Stimulated activated CD4-positive, alpha-beta T cell treated with anti-CD3 and anti-CD28 coated beads, Interleukin-1b, Interleukin-23, amount 100 ng/mL, for 4 hours (primary cell): ENCODE measurements at places on chromosomes 7 and 10.
A peak's percentile ranks its signal among the peaks of the same experiment; 100 is the strongest.

- DNase-seq = no peak
These were observed 6.7 kb downstream of the CALN1 start for GRCh38 chr7:72405418-72405817.

DNA sequence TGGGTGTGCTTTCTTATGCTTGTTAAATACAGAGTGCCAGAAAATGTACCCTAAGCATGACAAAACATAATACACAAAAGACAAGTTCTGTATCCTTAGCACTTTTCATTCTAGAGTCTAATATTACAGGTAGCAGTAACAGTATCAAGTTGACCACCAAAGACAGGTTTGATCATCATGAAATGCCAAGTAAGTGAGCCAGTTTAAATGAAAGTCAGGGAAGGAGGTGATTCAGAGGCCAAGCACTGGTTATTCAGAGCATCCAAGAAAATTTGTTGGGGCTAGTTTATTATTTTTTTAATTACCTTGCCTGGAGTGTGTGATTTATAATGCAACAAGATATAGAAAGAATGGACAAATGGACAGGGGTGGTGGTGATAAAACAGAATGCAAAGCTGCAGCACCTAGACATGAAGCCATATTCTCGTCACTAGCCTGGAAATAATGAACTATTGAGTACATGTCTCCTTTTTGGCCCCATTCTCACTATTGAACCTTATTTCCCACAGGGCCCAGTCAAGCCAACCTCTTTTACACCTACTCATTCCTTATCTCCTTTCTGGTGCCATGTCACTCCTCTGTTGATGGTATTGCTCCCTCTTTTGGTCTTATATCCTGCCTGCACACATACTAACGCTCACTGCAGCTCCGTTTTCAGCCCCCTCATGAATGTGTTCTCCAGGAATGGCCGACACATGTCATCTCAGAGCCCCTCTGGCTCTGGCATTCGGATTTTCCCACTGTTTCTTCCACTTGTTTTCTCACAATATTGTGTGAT is 78.6 kb upstream of the GLCCI1 start:
- DNase-seq = no peak

GRCh38 chr7:71403202-71403946 is 271.4 kb downstream of the GALNT17 start:
- no peak for DNase-seq

GRCh38 chr10:11874568-11875493 is 51.7 kb downstream of the PROSER2 start:
- peak; percentile 24 for DNase-seq

- no peak for DNase-seq
These were observed 112.0 kb upstream of the FGFR2 start for GRCh38 chr10:121710207-121710606.

- no peak for DNase-seq
These were observed 32.5 kb downstream of the PRKAR2B start for GRCh38 chr7:107076781-107077698.

DNA sequence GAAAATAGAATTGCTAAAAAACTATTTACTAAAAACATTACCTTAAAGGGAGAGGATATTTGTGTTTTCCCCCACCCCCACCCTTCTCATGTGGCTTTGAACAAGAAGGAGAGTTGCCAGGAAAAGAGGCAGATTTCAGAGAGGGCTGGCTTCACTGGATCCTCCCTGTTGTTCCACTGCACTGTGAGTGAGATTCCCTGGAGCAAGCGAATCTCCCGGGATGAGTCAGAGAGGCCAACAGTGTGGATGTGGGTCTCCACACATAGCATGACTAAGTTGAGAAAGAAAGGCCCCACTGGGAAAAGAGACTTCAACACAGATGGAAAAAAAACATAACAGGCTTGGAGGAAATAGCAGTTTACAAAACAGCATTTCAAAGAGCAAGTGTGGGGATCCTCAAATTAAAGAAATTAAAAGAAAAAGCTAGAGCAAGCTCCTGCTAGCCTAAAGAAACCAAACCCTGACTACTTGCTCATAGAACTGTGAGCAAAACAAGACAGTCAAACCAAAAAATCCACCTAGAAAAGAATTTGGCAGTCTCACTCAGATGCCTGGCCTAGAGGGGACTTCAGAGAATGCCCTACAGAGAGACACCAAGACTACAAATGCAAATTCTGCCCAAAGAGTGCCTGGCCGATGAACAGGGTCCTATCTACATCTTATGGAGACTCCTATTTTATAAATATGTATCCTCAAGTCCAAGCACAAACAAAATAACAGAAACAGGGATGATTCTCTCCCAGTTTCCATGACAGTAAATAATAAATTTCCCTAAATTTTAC is 3.4 kb downstream of the CAV1 start:
- no peak for DNase-seq

GRCh38 chr7:2629746-2630681 is 1.8 kb upstream of the TTYH3 start:
- no peak for DNase-seq

GRCh38 chr7:127770885-127771284 is 118.9 kb downstream of the SND1 start:
- no peak for DNase-seq

GRCh38 chr10:28763471-28764170 is 86.3 kb downstream of the BAMBI start:
- DNase-seq = no peak

GRCh38 chr10:51879238-51879637 is 179.8 kb upstream of the CSTF2T start:
- no peak for DNase-seq

DNA sequence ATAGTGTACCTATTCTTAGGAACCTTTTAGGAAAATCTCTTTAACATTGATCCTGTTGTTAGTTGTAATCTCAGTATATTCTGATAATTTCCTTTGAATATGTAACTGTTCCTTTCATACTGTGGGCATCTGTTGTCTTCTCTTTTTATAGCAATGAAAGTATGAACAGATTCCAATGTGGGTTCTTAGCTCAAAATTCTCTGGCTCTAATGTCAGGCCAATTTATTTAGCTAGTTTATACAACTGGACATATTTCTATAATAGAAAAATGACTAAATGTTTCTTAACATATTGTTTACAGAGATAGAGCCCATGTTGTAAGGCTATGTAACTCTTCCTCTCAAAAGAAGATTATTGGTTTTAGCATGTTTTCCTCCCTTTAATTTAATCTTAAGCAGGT is 363.2 kb downstream of the AUTS2 start:
- no peak for DNase-seq

GRCh38 chr7:36984041-36984521 is 259.8 kb upstream of the AOAH start:
- DNase-seq = no peak

GRCh38 chr10:22391600-22391999 is 46.3 kb downstream of the SPAG6 start:
- DNase-seq = no peak

DNA sequence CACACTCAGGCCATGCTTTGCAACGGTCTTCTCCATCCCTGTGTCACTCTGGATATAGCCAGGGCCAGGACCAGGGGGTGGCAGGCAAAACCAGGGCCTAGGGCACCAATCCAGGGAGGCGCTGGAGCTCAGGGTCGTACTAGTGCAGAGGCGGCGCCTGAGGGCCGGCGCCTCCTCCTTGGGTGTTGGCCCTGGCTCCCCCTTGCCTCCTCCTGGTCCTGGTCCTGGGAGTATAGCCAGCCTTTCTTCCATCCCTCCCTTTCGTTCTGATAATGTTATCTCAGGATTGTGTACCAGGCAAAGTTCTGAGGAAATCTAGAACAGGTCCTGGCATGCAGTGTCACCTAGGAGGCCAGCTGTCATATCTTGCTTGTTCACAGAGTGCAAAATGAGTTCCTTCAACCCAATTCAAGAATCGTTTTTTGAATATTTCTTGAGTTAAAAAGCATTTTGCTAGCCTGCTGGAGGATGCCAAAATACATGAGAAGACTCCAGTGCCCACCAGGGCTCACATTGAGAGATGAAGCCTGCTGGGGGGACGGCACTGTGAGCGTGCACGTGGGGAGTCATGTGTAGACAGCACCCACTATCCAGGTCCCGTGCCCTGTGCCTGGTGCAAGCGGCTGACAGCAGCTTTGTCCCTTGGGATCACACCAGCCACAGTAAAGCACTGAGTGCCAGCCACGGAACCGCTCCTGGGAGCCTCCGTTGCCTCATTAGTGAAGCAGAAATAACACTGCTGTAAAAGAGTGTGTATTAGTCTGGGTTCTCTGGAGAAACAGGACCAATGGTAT is 106.9 kb upstream of the C7orf33 start:
- no peak for DNase-seq

- no peak for DNase-seq
These were observed 69.5 kb upstream of the VOPP1 start for GRCh38 chr7:55641811-55642210.

DNA sequence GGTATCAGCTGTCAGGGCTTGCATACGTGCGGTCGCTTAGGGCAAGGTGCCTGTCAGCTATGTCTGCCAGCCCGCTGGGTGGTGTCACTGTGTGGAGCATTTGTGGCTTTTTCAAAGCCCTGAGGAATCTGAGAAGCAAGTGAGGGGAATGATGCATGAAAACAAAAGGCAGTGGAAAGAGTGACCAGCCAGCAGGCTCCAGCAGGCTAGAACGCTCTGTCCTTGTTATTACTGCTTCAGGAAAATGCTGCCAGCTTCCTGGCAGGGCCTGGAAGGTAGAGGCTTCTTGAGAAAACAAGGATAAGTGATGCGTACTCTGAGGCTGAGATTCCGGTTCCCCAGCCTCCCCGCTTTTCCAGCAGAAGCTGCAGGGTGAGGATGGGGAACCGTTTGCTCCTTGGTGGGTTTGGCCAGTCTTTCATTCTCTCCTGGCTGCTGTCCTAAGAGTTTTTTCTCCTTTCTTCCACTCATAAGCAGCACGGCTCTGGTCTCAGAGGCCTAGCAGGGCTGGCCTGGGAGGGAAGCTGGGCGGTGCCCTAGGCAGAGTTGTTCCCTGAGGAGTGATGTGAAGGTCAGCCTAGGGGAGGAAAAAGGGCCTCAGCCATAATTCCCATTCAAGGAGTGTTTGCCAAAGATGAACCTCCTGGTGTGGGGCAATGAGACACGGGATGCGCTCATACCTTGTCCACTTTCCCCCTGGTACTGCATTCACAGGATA is 42.8 kb upstream of the MKLN1 start:
- DNase-seq = no peak

GRCh38 chr10:4671451-4672145 is 154.4 kb upstream of the AKR1E2 start:
- no peak for DNase-seq

- no peak for DNase-seq
These were observed 36.8 kb upstream of the ANK3 start for GRCh38 chr10:60426425-60426824.

GRCh38 chr10:67697724-67698131 is 1.7 kb upstream of the CTNNA3 start:
- peak; percentile 26 for DNase-seq

DNA sequence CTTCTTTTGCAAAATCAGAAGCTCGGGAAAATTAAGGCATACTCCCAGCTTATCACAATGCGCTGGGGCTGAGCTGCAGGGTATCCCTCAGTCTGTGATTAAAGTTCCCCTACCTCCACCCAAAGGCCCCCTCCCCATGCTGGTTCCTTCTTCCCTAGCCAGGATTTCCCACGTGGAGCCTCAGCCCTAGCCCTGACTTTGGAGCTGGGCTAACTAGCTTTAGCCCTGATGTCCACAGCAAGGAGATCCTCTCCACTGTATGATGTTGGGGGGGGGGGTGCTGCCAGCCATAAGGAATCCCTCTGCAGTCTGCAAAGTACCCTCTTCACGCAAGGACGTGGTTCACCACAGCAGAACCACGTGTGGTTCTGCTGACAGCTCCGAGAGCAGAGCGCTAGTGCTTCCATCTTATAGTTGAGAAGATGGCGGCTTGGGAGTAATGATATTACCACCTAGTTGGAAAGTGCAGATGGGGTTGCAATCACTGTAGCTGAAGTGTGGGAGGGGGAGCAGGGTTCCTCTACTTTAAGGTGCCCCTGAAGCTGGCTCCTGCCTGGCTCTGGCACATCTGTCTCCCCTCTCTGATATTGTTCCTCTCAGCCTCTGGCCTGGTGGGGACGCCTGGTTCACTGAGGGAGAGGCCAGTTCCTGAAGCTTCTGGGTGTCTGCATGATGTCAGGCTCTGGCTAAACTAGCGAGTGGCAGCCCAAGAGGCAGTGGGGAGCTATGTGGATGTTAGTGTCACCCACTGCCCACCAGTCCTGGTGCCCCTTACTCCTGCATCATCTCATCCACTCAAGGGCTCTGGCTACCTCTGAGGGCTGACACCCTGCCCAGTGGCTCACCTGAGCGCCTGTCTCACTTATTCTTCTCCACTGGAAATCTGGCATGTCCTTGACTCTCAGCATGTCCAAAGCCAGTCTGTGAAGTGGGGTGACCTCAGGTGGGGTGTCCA is 270.7 kb downstream of the RPS24 start:
- DNase-seq = no peak
